Smooth muscle cell of bladder (primary cell): ENCODE measurements at places on chromosomes 2 and 18. TPM values are rescaled to one million over a fixed set of nuclear protein-coding genes. Genes with fewer than 3 reads are reported as not detected.

The CD8A gene
- not detected in 2 replicates for total RNA-seq

The SLC14A1 gene
- 27.6 and 39.7 TPM in 2 replicates for total RNA-seq

The RAPH1 gene
- total RNA-seq, result 12.1 and 22.6 TPM in 2 replicates

The KIF1A gene
- not detected in 2 replicates for total RNA-seq

The LRATD1 gene
- total RNA-seq, result 0.09 and 0.28 TPM in 2 replicates

The DNAJC5G gene
- not detected in 2 replicates for total RNA-seq

The GCC2 gene
- total RNA-seq, result 20.9 and 26.2 TPM in 2 replicates

The ADCYAP1 gene
- not detected in 2 replicates for total RNA-seq

The OTOS gene
- total RNA-seq, result not detected in 2 replicates

The HS6ST1 gene
- 25.5 and 30.0 TPM in 2 replicates for total RNA-seq

The RAB27B gene
- 23.0 and 30.2 TPM in 2 replicates for total RNA-seq

The GREB1 gene
- total RNA-seq, result 1.3 and 2.1 TPM in 2 replicates

The ASIC4 gene
- total RNA-seq, result under 0.01 and 0.37 TPM in 2 replicates

The SMPD4 gene
- 7.1 and 8.0 TPM in 2 replicates for total RNA-seq

The IL1RL1 gene
- 0.14 and 0.18 TPM in 2 replicates for total RNA-seq

The ZBTB7C gene
- total RNA-seq, result under 0.01 TPM in 2 replicates

The TLX2 gene
- total RNA-seq, result not detected in 2 replicates

The UNC80 gene
- not detected in 2 replicates for total RNA-seq

The FARP2 gene
- total RNA-seq, result 29.4 and 44.0 TPM in 2 replicates

The ZRANB3 gene
- 7.1 and 7.6 TPM in 2 replicates for total RNA-seq

The ANKAR gene
- 6.5 and 6.8 TPM in 2 replicates for total RNA-seq

The VAMP5 gene
- total RNA-seq, result 32.8 and 39.0 TPM in 2 replicates

The IL37 gene
- not detected in 2 replicates for total RNA-seq

The STARD6 gene
- total RNA-seq, result not detected in 2 replicates

The IL36RN gene
- total RNA-seq, result 0.09 TPM in 1 of 2 replicates, not detected in the other

The SLC4A3 gene
- total RNA-seq, result 2.0 and 2.1 TPM in 2 replicates

The DSG4 gene
- total RNA-seq, result not detected in 2 replicates

The CHRND gene
- total RNA-seq, result not detected in 2 replicates

The SPHKAP gene
- total RNA-seq, result under 0.01 TPM in 2 replicates

The CRYBA2 gene
- total RNA-seq, result not detected in 2 replicates

The TM4SF20 gene
- under 0.01 and 0.09 TPM in 2 replicates for total RNA-seq

The TSPYL6 gene
- total RNA-seq, result not detected in 2 replicates
